Thymus (tissue), 14 donors: ENCODE measurements at places on chromosomes 11 and 22.

- no peak for DNase-seq
- no peaks in the 10 kb centered on the region for H3K4me1 ChIP-seq
- no peaks in the 10 kb centered on the region for H3K27me3 ChIP-seq
- no peaks in the 10 kb centered on the region for H3K36me3 ChIP-seq
Measured at GRCh38 chr11:85044911-85045310, 582.2 kb downstream of the DLG2 start.

GRCh38 chr11:43358801-43359421 lies at the start of gene TTC17:
TTC17 (plus strand) TSS chr11:43358920; CDS start chr11:43358955, 35 bp downstream.
- H3K4me1 ChIP-seq = peaks cover 10% of the 10 kb centered on the region
- peak within 1 kb of the TSS; percentile 70 for H3K27ac ChIP-seq
- peak within 1 kb of the TSS; percentile 65 for H3K4me3 ChIP-seq

DNA sequence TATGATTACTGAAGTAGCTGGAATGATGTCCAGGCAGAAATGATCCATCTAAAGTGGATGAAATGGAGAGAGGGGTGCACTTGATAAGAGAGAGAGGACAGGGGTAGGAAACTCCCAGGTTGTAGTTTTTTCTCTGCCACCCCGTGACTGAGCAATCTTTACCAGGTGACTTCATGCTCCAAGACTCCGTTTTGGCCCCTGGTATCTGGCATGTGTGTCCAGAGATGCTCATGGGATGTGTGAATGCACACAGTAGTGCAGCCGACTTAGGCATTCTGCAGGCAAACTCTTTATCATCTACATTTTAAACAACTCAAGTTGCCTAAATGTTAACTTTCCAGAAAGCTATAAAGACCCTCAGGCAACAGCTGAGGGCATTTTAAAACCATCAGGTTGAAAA lies 189.3 kb upstream of the SEZ6L start:
- H3K27ac ChIP-seq = no peak overlapping the region
- no peaks in the 10 kb centered on the region for H3K27me3 ChIP-seq
- peaks cover 3% of the 10 kb centered on the region for H3K4me1 ChIP-seq
- H3K4me3 ChIP-seq = no peak overlapping the region
- DNase-seq = no peak
- no peaks in the 10 kb centered on the region for H3K36me3 ChIP-seq

GRCh38 chr11:32366666-32367065 lies 68.7 kb downstream of the WT1 start:
- H3K36me3 ChIP-seq = no peaks in the 10 kb centered on the region
- no peak overlapping the region for H3K4me3 ChIP-seq

DNA sequence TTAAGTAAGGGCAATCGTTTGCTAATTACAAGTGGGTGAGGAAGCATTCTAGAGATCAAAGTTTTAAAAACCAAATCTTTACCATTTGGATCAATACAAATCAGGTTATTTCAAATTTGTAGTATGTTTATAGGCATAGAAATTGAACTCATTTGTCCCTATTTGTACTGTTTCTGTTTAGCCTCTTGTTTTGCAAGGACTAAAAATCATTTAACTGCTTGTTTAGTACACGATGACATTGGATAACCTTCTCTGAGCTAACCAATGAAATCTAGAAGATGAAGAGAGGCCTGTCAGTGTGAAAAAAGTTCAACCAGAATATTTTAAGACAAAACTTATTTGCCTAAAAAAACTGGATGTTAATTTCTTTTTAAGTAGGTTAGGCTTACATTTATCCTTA lies 40.0 kb downstream of the ZC3H12C start:
- no peaks in the 10 kb centered on the region for H3K27me3 ChIP-seq
- no peak for DNase-seq
- no peak overlapping the region for H3K4me3 ChIP-seq
- H3K27ac ChIP-seq = no peak overlapping the region

- H3K4me1 ChIP-seq = no peaks in the 10 kb centered on the region
- DNase-seq = no peak
- H3K27ac ChIP-seq = no peak overlapping the region
- peaks cover 4% of the 10 kb centered on the region for H3K27me3 ChIP-seq
- no peak overlapping the region for H3K4me3 ChIP-seq
- no peaks in the 10 kb centered on the region for H3K36me3 ChIP-seq
Measured at GRCh38 chr11:44380820-44381219, 70.9 kb upstream of the ALX4 start.

DNA sequence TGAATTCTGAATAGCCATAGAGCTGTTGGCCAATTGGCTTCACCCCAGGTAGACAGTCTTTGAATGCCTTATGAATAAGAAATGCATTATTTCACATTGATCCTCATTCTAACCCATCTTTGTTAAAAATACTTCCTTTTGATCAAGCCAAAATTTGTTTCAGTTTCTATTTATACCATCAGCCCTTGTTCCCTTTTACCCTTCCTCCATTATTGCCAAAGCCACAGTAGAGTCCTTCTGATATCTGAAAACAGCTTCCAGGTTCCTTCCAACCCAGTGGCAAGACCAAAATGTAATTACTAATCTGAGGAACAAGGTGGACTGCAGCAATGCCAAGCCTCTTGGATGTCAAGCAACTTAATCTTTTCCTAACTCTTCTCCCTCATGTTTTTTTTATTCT lies 458.8 kb downstream of the BUD13 start:
- no peak for DNase-seq
- H3K4me3 ChIP-seq = no peak overlapping the region
- H3K27ac ChIP-seq = no peak overlapping the region
- H3K4me1 ChIP-seq = no peaks in the 10 kb centered on the region
- no peaks in the 10 kb centered on the region for H3K27me3 ChIP-seq

- H3K27ac ChIP-seq = no peak overlapping the region
- DNase-seq = no peak
- peaks cover 2% of the 10 kb centered on the region for H3K27me3 ChIP-seq
- H3K4me3 ChIP-seq = no peak overlapping the region
- H3K36me3 ChIP-seq = no peaks in the 10 kb centered on the region
Measured at GRCh38 chr11:126660761-126661425, 305.4 kb downstream of the ST3GAL4 start.
